ENCODE measurements at places on chromosomes 2 and 18.

GRCh38 chr2:6770006-6770405, 95.7 kb downstream of the CMPK2 start:
- DNase-seq: no peak

- no peak for DNase-seq
Observed at GRCh38 chr2:195945056-195945455, 123.6 kb downstream of the DNAH7 start.

GRCh38 chr2:45045706-45046105, 36.5 kb upstream of the SIX2 start:
- DNase-seq: no peak

GRCh38 chr2:177629357-177630024, 236.9 kb downstream of the AGPS start:
- no peak for DNase-seq

- DNase-seq: no peak
Observed at GRCh38 chr2:197782126-197782525, 3.0 kb downstream of the BOLL start.

DNA sequence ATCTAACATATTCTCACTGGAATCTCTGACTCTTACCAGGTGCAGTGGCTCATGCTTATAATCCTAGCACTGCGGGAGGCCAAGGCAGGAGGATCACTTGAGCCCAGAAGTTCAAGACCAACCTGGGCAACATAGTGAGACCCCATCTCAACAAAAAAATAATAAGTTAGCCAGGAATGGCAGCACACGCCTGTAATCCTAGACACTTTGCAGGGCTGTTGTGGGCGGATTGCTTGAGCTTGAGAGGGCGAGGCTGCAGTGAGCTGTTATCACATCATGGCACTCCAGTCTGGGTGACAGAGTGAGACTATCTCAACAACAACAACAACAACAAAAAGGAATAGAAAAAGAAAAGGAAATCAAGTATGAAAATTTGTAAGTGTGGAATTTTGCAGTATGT, 306.5 kb upstream of the CYP26B1 start:
- no peak for DNase-seq

DNA sequence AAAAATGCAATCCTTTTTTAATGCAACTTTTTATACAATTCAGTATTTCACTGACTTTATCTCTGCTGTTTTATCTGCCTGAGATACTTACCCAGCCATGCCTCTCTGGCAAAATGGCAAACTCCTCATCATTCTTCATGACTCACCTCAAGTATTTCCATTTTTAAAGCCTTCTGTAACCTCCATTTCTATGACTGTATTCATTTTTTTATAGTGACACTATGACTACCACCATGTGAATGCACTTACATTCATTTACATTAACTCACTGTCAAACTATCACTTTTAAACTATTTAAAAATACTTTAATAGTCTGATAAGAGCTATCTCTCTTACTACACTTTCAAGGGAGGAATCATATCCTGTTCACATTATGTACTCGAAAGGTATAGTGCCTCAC, 99.4 kb upstream of the SCN7A start:
- DNase-seq: peak; percentile 90

GRCh38 chr2:163324677-163325076, 411.1 kb downstream of the FIGN start:
- DNase-seq: no peak

DNA sequence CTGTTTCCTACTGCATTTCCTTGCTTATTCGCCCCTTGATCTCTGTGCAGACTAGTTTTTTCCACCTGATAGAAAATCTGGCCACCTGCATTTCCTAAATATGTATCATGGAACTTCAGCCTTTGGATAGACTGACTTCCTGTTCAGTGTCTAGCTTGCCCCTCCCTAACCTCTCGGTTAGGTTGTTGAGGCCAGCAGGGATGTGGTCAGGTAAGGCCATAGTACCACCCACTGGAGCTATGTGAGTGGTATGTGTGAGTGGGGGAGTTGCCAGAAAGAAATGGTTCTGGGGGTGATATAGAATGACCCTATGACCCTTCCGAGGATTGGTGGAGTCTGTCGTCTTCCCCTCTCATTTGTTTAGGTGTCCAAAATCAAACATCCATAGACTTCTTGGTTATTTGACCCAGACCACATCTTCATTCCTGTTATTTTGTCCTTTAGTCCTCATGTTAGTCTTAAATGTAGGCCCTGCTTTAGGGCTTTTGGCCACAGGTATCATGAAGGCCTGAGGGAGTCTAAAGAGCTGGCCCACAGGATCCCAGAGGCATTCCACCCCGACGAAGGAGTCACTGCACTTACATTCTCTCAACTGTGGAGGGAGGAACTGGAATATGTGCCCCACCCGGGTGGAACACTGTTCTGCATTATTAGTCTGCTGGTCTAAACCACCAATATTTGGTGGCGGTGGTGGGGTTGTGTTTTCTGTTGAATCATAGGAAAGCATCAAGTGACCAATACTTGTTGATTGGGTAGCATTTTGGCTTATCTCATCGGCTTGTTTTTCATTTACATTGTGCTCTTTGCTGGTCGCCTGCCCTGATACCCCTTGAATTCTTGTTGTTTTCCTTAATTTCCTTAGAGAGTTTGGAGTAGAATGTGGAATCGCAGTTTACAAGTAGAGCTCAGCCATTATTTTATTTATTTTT, 21.9 kb downstream of the CAB39 start:
- no peak for DNase-seq

GRCh38 chr2:99857867-99858444, 284.4 kb downstream of the AFF3 start:
- DNase-seq: no peak

- no peak for DNase-seq
Observed at GRCh38 chr2:240519396-240520129, 38.2 kb downstream of the ANKMY1 start.

DNA sequence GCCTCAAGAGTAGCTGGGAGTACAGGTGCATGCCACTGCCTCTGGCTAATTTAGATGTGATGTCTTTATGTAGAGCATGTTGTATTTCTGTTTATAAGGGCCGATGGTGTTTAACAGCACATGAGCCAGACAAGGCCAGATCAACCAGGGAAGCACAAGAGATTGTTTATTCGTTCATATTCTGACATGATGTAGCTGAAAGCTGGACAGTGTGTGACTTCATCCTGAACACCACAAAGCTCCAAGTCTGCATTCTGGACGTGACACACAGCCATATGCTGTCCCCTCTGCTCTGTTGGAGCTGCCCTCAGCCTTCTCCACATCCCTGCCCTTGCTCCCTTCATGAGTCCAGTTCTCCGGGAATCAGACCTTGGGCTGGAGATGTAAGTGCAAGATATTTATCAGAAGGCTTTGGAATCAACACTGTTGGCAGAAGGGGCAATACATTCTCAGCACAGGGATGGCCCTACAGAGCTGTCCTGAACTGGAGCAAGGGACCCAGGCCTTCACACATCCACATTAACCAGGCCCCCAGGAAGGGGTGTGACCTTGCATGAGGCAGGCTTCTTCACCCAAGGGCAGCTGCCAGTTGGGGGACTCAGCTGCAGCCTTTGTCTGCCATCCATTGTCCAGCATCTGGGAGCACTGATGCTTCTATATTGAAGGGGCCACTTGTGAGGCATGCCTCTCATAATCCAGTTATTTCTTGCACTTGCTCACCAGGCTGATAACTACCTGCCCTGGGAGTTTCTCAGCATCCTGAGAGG, 38.5 kb downstream of the EDAR start:
- no peak for DNase-seq

GRCh38 chr2:149827585-149828126, 240.1 kb upstream of the MMADHC start:
- no peak for DNase-seq

DNA sequence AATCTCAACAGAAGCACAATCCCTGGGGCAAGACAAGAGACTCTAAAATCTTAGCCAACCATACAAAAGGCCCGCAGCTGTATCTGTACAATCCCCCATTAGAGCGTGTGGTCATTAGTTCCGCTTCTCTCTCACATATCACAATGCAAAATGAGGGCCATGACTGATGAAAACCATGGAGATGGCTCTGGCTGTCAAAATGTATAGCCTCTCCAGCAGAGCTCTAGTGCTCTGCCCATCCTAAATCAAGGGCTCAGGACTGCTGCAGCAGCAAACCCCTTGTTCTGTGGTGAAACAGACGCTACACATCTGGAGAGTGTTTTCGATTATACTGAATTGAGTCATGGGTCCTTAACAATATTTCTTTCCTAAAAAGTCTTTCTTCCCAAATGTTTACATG, 221.0 kb downstream of the PID1 start:
- DNase-seq: no peak

DNA sequence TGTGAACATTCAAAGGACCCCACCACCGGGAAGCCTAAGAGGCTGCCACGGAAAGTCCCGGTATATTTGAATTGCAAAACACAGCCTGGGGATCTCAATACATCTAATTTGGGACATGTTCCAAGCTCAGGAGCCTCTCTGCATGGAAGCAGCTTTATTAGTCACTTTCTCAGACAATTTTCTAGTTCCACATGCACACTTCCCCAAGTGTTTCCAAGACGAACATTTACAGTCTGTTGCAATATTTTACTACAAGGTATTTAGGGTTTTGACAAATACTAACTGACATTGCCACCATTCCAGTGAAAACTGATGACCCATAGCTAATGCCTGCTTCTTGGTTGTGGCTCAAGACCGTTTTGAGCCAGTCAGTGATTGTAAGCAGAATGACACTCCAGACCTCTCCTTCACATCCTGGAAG, 145.3 kb downstream of the NCKAP5 start:
- peak; percentile 71 for DNase-seq

- peak; percentile 6 for DNase-seq
Observed at GRCh38 chr2:55112229-55113031, 62.2 kb upstream of the RTN4 start.

DNA sequence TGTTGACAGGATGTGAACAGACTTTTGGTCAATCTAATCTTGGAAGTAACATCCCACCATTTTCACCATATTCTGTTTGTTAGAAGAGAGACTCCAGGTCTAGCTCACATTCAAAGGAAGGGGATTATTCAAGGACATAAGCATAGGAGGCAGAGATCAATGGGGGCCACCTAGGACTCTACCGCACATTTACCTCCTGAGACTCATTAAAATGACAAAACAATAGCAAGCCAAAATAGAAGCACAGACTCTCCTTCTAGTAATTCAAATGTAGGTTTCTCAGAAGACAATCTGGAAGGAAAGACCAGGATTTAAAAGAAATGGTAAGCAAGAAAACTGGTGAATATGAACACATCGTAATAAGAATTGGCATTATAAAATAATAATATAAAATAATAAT, 156.4 kb upstream of the KYNU start:
- DNase-seq: no peak

DNA sequence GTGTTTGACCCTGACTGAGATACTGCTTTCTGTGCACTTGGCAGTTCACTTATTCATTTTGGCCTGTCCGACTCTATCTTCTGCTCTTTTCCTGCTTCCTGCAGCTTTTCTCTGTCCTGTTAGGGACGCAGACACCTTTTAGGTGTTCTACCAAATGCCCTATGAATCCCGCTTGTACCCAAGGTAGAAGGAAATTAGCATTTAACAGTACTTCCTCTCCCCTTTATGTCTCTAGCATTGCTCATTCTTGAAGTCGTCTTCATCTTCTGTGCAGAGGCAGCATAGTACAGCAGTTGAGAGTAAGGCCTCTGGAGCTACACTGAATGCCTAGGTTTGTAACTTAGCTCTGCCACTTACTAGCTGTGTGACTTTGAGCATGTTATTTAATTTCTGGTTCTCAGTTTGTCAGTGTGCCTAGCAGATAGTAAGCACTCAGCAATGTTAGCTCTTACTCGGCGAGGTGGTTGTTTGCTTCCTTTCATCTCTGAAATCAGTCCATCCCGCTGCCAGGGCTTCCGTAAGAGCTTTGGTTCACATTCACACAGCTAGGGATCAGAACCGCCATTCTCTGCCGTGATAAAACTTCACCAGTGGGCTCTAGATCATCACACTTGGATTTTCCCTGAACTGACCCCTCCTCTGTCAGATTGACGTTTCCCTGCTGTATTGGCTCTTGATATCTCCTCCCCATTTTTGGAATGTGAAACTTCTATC, 1.4 kb downstream of the CCT7 start:
- no peak for DNase-seq

DNA sequence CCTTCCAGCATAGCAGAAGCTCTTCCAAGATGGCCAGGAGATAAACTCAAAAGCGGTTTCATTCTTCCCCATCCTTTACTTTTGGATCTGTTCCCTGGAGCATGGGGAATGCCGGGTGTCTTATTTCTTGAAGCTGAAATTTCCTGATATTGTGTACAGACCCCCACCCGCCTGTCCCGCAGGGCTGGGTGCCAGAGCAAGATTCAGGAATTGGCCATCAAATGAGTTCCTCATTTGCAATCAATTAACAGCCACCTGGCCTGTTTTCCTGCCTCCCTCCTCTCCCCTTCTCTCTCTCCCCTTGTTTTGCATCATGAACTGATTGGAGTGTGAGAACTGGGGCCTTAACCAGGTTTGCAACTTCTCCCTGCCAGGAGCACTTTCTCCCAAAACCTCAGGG, 202.1 kb downstream of the SH3RF3 start:
- no peak for DNase-seq

DNA sequence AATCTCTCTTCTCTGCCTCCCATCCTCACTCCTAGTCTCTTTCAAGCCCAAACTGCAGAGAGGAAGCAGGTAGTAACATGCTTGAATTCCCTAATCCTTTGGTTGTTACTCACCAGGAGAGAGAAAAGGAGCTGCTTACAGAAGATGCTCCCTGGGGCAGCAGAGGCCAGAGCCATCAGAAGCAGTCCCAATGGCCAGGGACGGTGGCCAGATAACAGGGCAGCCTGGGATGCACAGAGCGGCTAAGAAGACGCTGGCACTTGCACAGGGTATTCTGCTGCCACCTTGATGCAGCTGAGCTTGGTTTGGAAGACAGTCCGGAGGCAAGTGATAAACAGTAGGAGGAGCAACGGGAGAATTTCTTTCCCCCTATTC, 250 bp downstream of the DSC1 start:
- no peak for DNase-seq

- no peak for DNase-seq
Observed at GRCh38 chr2:80378-80777, 34.1 kb upstream of the FAM110C start.

- DNase-seq: no peak
Observed at GRCh38 chr18:24446453-24446852, 14.0 kb upstream of the HRH4 start.

GRCh38 chr2:211942153-211942552, 596.4 kb downstream of the ERBB4 start:
- DNase-seq: no peak

GRCh38 chr2:207039225-207039624, 99.9 kb downstream of the CPO start:
- DNase-seq: no peak

- no peak for DNase-seq
Observed at GRCh38 chr2:2158915-2159314, 172.2 kb downstream of the MYT1L start.
